SJSA1 (cell line): ENCODE measurements at places on chromosomes 6 and 20. TPM values are rescaled to one million over a fixed set of nuclear protein-coding genes. Genes with fewer than 3 reads are reported as not detected.

Gene LRRC73
- total RNA-seq, result not detected in 2 replicates

Gene GPR63
- 0.44 and 1.4 TPM in 2 replicates for total RNA-seq

Gene MAFB
- not detected in 2 replicates for total RNA-seq

Gene CABLES2
- 6.9 and 14.9 TPM in 2 replicates for total RNA-seq

Gene LGSN
- total RNA-seq, result not detected in 2 replicates

Gene CLPSL1
- total RNA-seq, result not detected in 2 replicates

Gene OPN5
- not detected in 2 replicates for total RNA-seq

Gene PSMB1
- 439 and 628 TPM in 2 replicates for total RNA-seq

Gene SLC4A11
- 0.24 TPM in 1 of 2 replicates, not detected in the other for total RNA-seq

Gene ABHD16B
- total RNA-seq, result not detected in 2 replicates

Gene PTCHD4
- total RNA-seq, result 1.4 and 2.9 TPM in 2 replicates

Gene SMOC2
- not detected in 2 replicates for total RNA-seq

Gene SRSF12
- 0.72 and 2.8 TPM in 2 replicates for total RNA-seq

Gene HLA-DMA
- total RNA-seq, result 0.24 TPM in 1 of 2 replicates, not detected in the other

Gene MMP24
- total RNA-seq, result 0.50 and 0.71 TPM in 2 replicates

Gene ZC3H12D
- not detected in 2 replicates for total RNA-seq

Gene EYS
- not detected in 2 replicates for total RNA-seq

- no peak overlapping the region for H3K27ac ChIP-seq
- H3K4me1 ChIP-seq, result no peaks in the 10 kb centered on the region
- H3K4me3 ChIP-seq, result no peak overlapping the region
- peaks cover 5% of the 10 kb centered on the region for H3K27me3 ChIP-seq
- DNase-seq, result no peak
These were observed 2.4 kb upstream of the SYCP2L start for GRCh38 chr6:10884245-10884972.

- peaks cover 3% of the 10 kb centered on the region; the same call in 1 of the 2 replicates for H3K36me3 ChIP-seq
- H3K27ac ChIP-seq, result no peak overlapping the region
- H3K4me3 ChIP-seq, result peak overlapping the region; percentile 72
- peaks cover 30% of the 10 kb centered on the region for H3K4me1 ChIP-seq
- no peak for DNase-seq
- no peaks in the 10 kb centered on the region for H3K27me3 ChIP-seq
These were observed 1.3 kb downstream of the CARMIL1 start for GRCh38 chr6:25280344-25281074.

- H3K27ac ChIP-seq, result no peak overlapping the region
- no peaks in the 10 kb centered on the region for H3K27me3 ChIP-seq
- no peak overlapping the region for H3K4me3 ChIP-seq
- no peaks in the 10 kb centered on the region for H3K36me3 ChIP-seq
- no peaks in the 10 kb centered on the region for H3K4me1 ChIP-seq
- DNase-seq, result no peak
These were observed 243.6 kb downstream of the TFAP2B start for GRCh38 chr6:51062166-51062722.

- no peak for DNase-seq
- H3K4me1 ChIP-seq, result peaks cover 34% of the 10 kb centered on the region
- no peaks in the 10 kb centered on the region for H3K36me3 ChIP-seq
- no peak overlapping the region for H3K27ac ChIP-seq
These were observed 78.0 kb downstream of the MDGA1 start for GRCh38 chr6:37619641-37620040.

- H3K27ac ChIP-seq, result no peak overlapping the region
- H3K36me3 ChIP-seq, result no peaks in the 10 kb centered on the region
- no peaks in the 10 kb centered on the region for H3K27me3 ChIP-seq
- no peak for DNase-seq
These were observed 68.5 kb downstream of the EYA2 start for GRCh38 chr20:46963196-46963529.

DNA sequence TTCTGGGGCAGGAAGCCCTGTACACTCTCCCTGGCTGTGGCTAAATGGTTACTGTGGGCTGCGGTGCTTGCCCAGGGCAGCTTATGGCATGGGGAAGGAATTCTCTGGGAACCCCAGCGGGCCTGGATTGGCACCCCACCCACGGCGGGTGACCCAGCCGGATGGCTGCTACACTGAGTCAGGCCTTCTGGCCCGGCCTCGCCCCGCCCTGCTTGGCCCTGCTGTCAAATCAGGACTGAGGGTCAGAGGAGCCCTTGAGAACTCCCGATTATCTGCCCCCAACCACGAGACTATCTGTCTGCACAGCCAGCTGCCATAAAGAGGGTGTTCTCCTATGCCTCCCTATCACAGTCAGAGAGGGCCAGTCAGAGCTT is 7.3 kb upstream of the ITPR3 start:
- H3K27ac ChIP-seq, result 0 out of 2 replicates have a peak overlapping the region, but pooled peaks have one; percentile 3
- DNase-seq, result no peak
- H3K4me3 ChIP-seq, result no peak overlapping the region
- no peaks in the 10 kb centered on the region for H3K36me3 ChIP-seq
- H3K4me1 ChIP-seq, result peaks cover 7% of the 10 kb centered on the region
- H3K27me3 ChIP-seq, result no peaks in the 10 kb centered on the region

- H3K36me3 ChIP-seq, result no peaks in the 10 kb centered on the region
- H3K27me3 ChIP-seq, result no peaks in the 10 kb centered on the region
- DNase-seq, result peak; percentile 18
- H3K4me3 ChIP-seq, result no peak overlapping the region
- peak overlapping the region; percentile 95 for H3K27ac ChIP-seq
These were observed 26.0 kb upstream of the CCND3 start for GRCh38 chr6:41967312-41968287.

- H3K4me3 ChIP-seq, result no peak overlapping the region
- H3K4me1 ChIP-seq, result no peaks in the 10 kb centered on the region
- H3K36me3 ChIP-seq, result no peaks in the 10 kb centered on the region
These were observed 158.0 kb downstream of the PHF3 start for GRCh38 chr6:63793465-63794137.

GRCh38 chr20:51750037-51750769 is 18.0 kb downstream of the ATP9A start:
- H3K4me3 ChIP-seq, result no peak overlapping the region
- no peaks in the 10 kb centered on the region for H3K36me3 ChIP-seq
- H3K4me1 ChIP-seq, result peaks cover 40% of the 10 kb centered on the region
- peak overlapping the region; percentile 50 for H3K27ac ChIP-seq

- H3K27me3 ChIP-seq, result no peaks in the 10 kb centered on the region
- no peak for DNase-seq
- H3K36me3 ChIP-seq, result no peaks in the 10 kb centered on the region
These were observed 34.7 kb upstream of the ERVFRD-1 start for GRCh38 chr6:11146117-11146826.

DNA sequence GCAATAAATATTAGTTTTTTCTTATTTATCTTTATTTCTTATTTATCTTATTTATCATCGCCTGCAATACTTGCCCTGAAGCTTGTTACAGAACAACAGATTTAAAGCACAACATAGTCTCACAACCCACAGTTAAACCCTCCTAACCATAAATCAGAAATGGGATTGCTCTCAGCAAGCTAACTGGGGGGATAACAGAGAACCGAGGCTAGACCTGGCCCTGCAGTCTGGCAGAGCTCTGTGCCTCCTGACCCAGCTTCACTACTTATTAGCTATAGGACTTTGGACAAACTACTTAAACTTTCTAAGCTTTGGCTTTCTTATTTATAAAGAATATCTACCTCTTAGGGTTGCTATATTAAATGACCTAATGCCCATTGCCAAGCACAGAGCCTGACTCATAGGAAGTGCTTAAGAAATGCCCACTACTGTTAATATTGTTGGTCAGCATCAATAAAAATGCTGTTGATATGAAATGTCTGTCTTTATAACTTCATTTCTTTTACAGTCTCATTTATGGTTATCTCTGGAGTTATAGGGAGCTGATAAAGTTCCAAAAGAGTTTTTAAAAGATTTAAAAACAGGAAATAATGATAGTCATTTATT is 87.9 kb upstream of the BEND6 start:
- peaks cover 70% of the 10 kb centered on the region for H3K4me1 ChIP-seq
- no peaks in the 10 kb centered on the region for H3K27me3 ChIP-seq
- H3K27ac ChIP-seq, result peak overlapping the region; percentile 63
- peak; percentile 11 for DNase-seq
- H3K4me3 ChIP-seq, result no peak overlapping the region

GRCh38 chr20:57393321-57394120 is 2.3 kb downstream of the RBM38 start:
- H3K36me3 ChIP-seq, result peaks cover 48% of the 10 kb centered on the region
- H3K27ac ChIP-seq, result no peak overlapping the region
- H3K4me1 ChIP-seq, result peaks cover 34% of the 10 kb centered on the region
- no peaks in the 10 kb centered on the region for H3K27me3 ChIP-seq
- no peak for DNase-seq

DNA sequence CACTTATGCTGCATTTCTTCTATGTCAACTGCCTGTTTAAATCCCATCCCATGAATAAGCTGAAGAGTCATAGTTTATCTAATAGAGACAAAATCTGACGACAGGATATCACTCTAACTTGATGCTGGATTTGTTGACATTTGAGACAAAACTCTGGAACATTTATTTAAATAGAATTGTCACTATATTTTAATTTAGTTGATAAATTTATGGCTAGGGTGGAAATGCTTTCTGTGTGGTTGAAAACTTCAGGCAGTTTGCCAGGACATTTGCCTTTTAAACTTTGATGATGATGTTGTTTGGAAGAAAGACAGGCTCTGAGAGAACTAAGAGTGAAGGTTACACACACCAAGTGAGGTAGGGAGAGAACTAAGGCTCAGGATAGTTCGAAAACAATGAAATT is 68.1 kb downstream of the GJA1 start:
- H3K27ac ChIP-seq, result peak overlapping the region; percentile 28
- H3K36me3 ChIP-seq, result no peaks in the 10 kb centered on the region
- no peak overlapping the region for H3K4me3 ChIP-seq
- H3K27me3 ChIP-seq, result no peaks in the 10 kb centered on the region
- no peak for DNase-seq

DNA sequence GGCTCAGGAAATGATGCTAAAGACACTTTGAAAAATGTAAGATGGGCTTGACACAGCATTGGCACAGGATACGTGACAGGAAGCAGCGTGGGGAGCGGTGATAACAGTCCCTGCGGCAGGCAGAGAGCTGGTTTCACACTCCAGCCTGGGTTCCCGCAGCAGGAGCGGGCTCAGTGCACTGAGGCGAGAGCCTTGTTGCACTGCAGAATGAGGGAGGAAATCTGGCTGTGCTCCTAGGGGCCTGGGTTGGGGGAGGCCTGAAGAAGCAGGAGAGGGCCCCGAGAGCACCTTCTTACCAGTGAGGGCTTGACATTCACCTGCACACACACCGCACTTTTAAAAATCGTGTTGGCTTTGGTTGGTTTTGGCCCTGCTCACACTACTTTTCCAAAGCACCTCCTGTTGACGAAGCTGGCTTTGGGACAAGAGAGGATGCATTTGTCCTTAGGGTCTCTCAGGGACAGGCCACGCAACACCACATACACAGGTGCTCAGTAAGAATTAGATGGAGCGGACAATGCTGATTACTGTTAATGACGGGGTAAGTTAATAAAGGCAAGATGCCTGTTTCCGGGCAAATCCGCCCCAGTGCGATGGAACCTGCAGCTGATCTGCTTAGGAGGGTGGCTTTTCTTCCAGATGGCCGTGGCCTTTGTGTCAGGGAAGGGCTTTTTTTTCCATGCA is 49.4 kb upstream of the ARMC2 start:
- H3K4me3 ChIP-seq, result no peak overlapping the region
- no peaks in the 10 kb centered on the region for H3K36me3 ChIP-seq
- H3K4me1 ChIP-seq, result no peaks in the 10 kb centered on the region
- no peak overlapping the region for H3K27ac ChIP-seq

DNA sequence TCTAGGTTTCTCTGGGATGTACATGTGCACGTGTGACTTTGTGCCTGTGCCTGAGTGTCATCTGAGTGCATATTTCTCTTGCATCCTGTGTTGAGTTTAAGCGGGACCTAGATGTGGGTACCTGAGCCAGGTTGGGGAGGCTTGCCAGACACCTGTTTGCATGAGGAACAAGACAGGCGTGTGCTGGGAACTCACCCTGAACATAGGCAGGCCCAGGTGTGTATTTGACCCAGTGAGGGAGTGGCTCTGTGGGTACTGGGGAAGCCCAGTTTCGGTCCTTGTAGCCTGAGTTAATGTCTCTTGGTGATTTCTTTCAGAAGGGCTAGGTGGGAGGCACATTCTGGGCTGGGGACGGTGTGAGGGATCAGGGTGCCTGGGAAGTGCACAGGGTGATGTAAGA is 98.6 kb downstream of the TMEM170B start:
- H3K4me1 ChIP-seq, result peaks cover 39% of the 10 kb centered on the region
- H3K27me3 ChIP-seq, result no peaks in the 10 kb centered on the region
- H3K36me3 ChIP-seq, result no peaks in the 10 kb centered on the region
- H3K4me3 ChIP-seq, result no peak overlapping the region

GRCh38 chr6:15776458-15776980 is 113.7 kb upstream of the DTNBP1 start:
- H3K4me3 ChIP-seq, result no peak overlapping the region

DNA sequence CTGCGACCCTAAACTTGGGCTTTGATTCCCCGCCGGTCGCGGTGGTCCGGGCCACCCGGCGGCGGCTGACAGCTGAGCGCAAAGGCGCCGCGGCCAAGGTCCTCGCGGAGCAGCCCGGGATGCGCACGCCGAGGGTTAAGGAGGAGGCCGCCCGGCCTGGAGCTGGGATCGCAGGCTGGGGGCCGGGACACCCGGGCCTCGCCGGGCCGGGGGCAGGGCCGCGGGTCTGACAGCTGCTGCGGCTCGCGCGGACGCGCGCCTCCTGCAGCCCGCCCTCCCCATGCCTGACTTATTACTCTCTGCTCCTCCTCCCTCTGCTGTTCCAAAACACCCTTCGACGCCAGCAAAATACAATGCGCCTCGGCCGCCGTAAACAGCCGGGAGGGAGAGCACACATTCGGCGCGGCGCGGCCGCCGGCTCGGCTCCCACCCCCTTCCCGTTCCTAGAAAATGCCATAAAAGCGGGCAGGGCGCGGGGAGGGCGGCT is 746 bp downstream of the BACH2 start:
- no peaks in the 10 kb centered on the region for H3K36me3 ChIP-seq
- H3K27me3 ChIP-seq, result no peaks in the 10 kb centered on the region; the same call in 1 of the 2 replicates
- H3K4me1 ChIP-seq, result peaks cover 18% of the 10 kb centered on the region
- DNase-seq, result peak; percentile 79
- peak overlapping the region; percentile 34 for H3K27ac ChIP-seq

DNA sequence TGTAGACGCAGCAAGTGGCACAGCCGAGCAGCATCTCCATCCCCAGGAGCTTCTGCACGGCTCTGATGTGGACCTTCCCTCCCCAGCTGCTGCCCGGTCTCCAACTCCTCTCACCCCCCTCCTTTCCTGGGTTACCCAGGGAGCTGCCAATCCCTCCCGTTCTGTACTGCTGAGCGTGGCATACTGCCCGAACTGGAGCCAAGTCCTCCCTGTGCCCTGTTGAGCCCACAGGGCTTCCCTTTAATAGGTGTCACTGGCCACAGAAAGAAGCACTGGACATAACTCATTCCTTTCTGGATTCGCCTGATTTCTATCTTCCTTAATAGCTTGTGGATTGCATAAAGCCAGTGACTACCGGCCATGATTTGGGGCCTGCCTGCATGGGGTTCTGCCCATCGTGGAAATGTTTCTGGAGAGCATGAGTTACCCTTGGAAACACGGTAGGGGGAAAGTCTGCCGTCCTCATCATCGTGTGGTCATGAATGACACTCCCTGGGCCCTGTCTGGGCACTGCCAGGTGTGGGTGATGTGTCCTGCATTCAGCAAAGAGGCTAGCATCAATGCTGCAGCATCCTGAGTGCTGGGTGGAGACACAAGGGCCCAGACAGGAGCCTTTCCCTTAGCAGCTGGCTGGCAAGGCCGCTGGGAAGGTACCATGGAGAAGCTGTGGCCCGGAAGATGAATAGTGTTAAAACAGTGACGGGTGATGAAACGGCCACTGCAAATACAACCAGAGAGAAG is 189.7 kb downstream of the SYNDIG1 start:
- H3K27ac ChIP-seq, result no peak overlapping the region
- no peaks in the 10 kb centered on the region for H3K27me3 ChIP-seq
- no peaks in the 10 kb centered on the region for H3K36me3 ChIP-seq
- H3K4me3 ChIP-seq, result no peak overlapping the region

- no peak overlapping the region for H3K4me3 ChIP-seq
- no peaks in the 10 kb centered on the region for H3K4me1 ChIP-seq
- peaks cover 13% of the 10 kb centered on the region for H3K27me3 ChIP-seq
- no peak for DNase-seq
These were observed 209.3 kb downstream of the RNF144B start for GRCh38 chr6:18596531-18596835.
